Uterus (tissue), 4 donors: ENCODE measurements at places on chromosomes 6 and 20. TPM values are rescaled to one million over a fixed set of nuclear protein-coding genes. Genes with fewer than 3 reads are reported as not detected.

The PGC gene
- total RNA-seq = not detected

The HFE gene
- 5.9 TPM for total RNA-seq

DNA sequence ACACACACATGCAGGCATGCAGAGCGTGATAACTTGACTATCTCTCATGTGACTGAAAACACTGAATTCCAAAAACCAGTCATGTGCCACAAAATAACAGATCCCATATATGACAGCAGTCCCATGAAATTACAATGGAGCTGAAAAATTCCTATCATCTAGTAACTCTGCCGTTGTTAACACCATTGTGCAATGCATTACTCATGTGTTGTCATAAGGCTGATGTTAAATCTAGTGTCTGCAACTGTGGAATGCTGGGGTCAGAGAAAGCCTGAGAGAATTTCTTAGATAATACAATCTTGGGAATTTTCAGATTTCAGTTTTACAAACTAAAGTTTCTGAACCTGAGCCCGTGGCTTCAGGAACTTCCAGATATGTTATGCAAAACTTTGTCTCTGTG is 70.2 kb downstream of the LYRM4 start:
- no peak for DNase-seq

The TBX18 gene
- under 0.01 TPM for total RNA-seq

DNA sequence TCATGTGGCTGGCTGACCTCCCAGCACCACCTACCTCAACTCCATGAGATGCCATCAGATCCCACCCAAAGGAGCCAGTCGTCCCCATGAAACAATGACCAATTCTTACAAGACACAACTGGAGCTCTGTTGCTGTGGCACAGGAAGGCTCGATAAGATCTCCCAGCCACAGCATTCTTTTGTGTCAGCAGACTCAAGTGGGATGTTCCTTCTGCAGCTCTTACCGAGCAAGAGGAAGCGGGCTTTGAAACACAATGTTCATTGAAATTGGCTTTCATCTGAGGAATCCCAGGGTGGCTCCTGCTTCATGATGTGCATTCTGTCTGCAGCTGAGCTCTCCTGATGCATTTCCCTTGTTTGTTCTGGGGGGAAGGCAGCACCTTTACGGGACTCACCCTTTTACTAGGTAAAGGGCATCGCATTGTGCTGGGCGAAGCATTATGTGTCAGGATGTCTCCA is 222.0 kb upstream of the SGK1 start:
- DNase-seq = no peak

The PROCR gene
- total RNA-seq = 40.2 TPM

The BTNL2 gene
- not detected for total RNA-seq

The MAS1 gene
- total RNA-seq = 0.51 TPM

The CSNK2B gene
- 101 TPM for total RNA-seq

- no peak for DNase-seq
Measured at GRCh38 chr20:9015984-9016324, 52.9 kb upstream of the PLCB4 start.

DNA sequence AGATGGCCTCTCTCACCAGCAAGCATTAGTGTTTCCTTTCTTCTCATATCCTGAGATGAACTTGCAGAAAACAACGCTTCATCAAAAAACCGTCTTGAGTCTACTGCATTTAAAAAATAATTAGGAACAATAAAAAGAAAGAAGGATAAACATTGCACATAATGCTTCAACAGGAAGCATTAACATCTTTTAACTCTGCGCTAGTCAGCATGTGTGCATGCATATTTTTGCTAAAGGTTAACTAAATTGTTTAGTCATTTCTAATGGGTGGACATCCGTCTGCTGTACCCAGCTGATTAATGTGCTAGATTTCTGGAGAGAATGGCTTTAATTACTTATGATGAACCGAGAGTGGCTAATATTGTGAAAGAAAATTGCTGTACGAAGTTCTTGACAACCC is 349.3 kb downstream of the SOX4 start:
- DNase-seq = no peak

The PRSS16 gene
- total RNA-seq = not detected

DNA sequence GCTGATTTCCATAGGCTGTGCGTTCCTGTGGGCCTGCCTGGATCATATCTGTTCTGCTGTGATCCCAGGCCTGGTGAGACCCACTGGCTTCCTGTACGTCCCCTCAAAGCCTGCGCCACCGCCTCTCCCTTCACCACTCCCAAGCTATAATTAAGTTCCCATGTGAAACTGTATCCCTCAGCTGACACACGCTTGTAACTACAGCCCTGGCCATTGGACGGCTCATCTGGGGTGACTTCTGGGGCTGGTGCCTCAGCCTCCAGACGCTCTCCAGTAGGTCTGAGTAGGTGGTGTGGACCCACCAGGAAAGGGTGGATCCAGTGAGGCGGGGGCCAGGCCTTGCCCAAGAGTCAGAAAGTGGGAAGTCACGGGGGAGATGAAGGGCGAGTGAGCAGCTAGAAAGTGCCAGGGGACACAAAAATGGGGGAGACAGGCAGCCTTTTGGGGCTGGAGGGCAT is 21.0 kb downstream of the PPARD start:
- no peak for DNase-seq

The SIRPA gene
- 11.8 TPM for total RNA-seq

- DNase-seq = no peak
Measured at GRCh38 chr6:38364775-38365174, 275.0 kb downstream of the BTBD9 start.

GRCh38 chr20:57317789-57318371 is 11.7 kb upstream of the SPO11 start:
- DNase-seq = no peak

GRCh38 chr6:165849534-165850430 is 186.7 kb upstream of the PDE10A start:
- DNase-seq = peak; percentile 50

- no peak for DNase-seq
Measured at GRCh38 chr6:3847521-3847920, 1.7 kb upstream of the FAM50B start.

GRCh38 chr20:3901028-3901705 is 12.0 kb downstream of the PANK2 start:
- DNase-seq = no peak

The PNISR gene
- 265 TPM for total RNA-seq

The OTOR gene
- not detected for total RNA-seq

The CD83 gene
- 9.6 TPM for total RNA-seq

DNA sequence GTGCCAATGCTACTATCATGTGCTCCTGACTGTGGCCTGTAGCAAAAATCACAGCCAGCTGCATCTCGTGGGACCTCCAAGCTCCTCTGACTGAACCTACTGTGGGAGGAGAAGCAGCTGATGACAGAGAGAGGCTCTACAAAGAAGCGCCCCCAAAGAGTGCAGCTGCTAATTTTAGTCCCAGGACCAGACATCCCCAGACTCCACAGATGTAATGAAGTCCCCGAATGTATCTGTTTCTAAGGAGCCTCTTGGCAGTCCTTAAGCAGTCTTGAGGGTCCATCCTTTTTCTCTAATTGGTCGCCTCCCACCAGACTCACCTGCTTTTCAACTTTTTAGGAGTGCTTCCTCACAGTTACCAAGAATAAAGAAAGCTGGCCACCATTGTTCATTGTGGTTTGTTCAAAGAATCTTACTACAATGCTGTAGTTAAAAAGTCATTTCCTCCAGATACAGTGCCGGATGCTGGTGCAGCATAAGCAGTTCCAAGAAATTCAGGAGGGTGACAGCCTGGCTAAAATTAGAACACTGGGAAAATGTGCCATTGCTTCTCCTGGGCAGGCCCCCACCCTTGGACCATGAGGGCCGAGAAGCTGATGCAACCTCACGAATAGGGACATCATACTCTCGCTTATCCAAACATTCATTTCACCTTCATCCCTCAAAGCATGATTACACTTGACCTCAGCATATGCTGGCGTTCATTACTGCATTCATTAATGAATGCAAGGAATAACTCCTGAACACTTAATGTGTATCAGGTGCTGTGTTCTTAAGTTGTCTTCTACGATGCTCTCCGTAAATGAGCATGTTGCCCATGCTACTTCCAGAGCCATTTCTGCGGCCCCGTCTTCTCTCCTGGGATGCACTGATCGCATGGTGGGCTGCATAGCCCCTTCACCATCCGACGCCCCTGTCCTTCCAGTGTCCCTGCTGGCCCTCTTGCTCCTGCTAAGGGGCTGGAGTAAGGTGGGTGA is 66.4 kb downstream of the LY86 start:
- DNase-seq = no peak

GRCh38 chr6:69894578-69895347 is 28.4 kb downstream of the COL19A1 start:
- no peak for DNase-seq

- no peak for DNase-seq
Measured at GRCh38 chr20:33482581-33482980, 7.3 kb upstream of the CBFA2T2 start.

The OXT gene
- not detected for total RNA-seq

The TMEM217 gene
- total RNA-seq = not detected

DNA sequence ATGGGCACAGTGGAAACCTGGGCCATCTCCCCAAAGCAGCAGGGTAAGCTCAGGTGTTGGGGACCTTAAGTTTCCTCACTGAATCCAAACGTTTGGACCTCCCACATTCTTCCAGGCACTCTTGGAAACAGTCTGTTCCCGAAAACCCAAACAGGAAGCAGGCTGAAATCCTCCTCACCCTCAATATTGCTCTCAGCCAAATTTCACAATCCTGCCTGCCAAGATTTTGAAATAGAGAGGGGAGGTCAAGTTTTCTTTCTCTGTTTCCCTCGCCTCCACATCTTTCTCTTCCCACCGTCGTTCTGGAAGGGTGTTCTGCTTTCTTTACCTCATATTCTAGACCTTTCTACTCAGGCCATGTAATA is 392.0 kb upstream of the SASH1 start:
- no peak for DNase-seq

The TULP4 gene
- total RNA-seq = 128 TPM

DNA sequence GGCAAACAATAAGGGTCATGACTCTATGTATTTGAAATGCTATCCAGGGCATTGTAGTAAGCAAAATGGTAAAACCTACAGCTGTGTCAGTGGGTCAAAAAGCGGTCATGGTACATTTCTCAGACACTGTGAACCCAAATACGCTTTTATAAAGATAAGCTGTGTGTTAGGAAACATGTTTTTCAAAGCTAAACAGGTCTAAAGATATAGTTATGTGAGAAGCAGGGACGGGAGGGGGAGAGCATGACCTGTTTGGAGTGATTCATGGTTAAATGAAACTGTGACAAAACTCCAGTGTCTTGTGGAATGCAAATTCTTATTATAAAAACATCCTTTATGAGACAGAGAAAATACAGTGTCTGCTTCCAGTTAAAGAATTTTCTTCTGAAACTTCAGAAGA is 205.4 kb upstream of the BMP2 start:
- DNase-seq = no peak

The TRAPPC3L gene
- not detected for total RNA-seq

GRCh38 chr6:14597090-14597489 is 479.5 kb downstream of the CD83 start:
- no peak for DNase-seq

DNA sequence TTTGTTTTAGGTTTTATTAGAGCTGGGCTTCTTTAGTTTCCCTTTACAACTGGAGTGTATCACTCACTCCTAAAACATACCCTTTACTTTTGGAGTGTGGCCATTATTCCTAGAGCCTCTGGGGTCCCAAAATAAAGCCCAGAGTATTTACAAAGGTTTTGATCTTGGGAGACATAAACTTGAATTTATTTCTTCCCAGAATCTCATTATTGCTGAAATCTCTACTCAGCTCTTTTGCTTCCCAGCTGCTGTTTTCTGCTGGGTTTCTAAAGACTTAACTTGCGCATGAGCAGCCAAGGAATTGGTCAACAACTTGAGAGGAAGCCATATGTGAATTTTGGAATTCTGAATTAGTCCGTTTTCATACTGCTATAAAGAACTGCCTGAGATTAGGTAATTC is 94.5 kb upstream of the NRSN1 start:
- no peak for DNase-seq

DNA sequence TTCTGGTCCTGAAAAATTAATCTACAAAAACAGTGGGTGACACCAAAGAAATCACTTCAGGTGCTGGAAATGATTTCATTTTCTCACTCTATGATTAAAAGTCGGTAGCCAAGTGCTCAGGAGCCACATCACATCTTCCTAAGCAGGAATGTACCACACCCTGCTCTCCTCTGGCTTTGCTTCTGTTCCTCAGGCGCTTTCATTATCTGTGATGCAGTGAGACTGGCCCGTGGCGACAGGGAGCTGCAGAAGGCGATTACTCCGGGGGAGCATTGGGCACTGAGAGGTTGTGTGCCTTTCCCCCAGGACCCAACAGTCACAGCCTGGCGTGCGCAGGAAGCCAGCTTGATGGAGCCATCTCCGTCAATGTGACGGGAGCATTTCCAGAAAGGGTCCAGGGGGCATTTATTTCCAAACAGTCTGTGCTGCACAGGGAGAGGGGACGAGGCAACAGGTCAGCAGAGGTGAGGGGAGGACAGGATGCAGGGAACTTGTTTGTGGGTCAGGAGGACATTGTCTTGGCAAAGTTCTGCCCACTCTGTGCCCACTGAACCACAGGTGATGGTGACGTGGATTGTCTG is 5.6 kb upstream of the ZNF831 start:
- DNase-seq = no peak

The C20orf144 gene
- not detected for total RNA-seq

DNA sequence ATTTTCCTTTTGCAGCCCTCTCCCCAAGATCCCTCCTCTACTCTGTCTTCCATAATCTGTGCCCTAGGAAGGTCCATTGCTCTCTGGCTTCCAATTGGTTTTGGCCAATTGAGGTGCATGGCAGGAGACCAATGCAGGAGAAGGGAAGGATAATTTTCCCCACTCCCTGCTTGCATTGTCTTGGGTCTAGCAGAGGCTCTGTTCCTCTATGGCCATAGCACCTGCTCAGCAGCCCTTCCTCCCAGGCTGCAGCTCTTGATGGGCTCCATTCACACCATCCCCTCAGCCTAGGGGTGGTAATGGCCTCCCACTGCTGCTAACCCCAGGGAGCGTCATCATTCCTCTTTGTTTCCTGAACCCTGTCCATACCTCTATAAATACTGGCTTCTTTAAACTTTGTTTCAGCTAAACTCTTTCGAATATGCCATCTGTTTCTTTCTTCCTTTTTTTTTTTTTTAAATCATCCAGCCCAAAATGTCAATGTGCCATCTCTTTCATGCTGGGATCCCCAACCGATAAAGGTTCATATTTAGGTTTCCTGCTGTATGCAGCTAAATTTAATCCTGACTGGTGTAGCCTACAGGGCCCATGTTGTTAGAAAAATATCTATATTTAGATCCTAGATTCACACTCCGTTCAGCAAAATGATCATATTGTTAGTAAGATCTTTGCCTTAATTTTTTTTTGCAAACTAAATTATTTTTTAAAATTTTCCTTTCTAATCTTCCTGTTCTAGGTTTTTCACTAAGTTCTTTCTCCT is 63.8 kb downstream of the HECA start:
- no peak for DNase-seq

GRCh38 chr6:15547400-15547799 is 115.4 kb downstream of the DTNBP1 start:
- no peak for DNase-seq

The CTAGE9 gene
- not detected for total RNA-seq
